Activated effector memory CD4-positive, alpha-beta T cell treated with anti-CD3 and anti-CD28 coated beads, Interleukin-2, amount 50 U/mL, for 16 hours (primary cell): ENCODE measurements at places on chromosomes 6 and 20.

- DNase-seq: peak; percentile 64
These were observed 21.6 kb downstream of the MOCS3 start for GRCh38 chr20:50980071-50980681.

DNA sequence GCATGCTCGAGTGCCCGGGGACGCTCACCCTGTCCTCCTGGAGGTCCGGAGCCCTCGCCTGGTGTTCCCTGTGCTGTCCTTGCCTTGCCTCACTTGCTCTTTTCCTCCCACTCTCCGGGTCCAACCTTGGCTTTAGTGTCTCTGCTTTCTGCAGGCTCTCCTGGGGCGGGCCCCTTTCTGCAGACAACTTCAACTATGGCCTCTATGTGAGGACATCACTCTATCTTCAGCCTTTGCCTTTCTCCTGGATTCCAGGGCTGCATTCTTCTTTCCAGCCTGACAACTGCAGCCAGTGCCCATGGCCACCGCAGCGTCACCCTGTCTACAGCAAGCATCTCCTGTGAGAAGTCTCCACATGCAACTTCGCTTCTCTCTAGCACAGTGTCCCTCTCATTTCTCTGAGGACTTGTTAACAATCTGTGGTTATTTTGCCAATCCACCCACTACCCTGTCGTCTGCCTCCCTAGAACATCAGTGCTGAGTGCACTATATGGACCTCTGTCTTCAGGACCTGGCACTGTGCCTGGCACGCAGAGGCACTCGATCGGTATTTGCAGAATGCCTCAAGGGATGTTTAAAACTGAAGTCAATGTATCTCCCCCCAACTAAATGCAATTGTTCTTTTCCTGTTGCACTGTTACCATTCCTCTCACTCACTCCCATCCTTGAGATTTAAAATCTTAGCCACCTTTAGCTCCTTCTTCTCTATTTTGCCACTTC is 35.9 kb downstream of the FOXC1 start:
- no peak for DNase-seq

- peak; percentile 80 for DNase-seq
These were observed 1.4 kb downstream of the MAPK13 start for GRCh38 chr6:36131511-36132245.

DNA sequence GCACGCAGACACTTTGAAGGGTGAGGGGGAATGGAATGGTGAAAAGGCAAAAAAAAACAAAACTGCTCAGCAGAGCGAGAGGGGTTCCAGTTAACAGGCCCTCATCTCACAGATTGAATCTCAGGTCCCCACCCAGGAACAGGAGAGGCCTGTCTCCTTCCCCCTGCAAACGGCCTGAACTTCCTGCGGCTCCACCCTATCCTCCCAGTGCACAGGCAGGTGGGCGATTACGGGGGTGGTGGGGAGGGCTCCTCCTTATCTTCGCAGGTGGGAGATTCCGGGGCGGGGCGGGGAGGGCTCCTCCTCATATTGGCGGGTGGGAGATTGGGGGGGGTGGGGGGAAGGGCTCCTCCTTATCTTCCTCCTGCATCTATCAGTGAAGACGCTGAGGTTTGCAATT is 129.0 kb downstream of the SOX4 start:
- DNase-seq: no peak

DNA sequence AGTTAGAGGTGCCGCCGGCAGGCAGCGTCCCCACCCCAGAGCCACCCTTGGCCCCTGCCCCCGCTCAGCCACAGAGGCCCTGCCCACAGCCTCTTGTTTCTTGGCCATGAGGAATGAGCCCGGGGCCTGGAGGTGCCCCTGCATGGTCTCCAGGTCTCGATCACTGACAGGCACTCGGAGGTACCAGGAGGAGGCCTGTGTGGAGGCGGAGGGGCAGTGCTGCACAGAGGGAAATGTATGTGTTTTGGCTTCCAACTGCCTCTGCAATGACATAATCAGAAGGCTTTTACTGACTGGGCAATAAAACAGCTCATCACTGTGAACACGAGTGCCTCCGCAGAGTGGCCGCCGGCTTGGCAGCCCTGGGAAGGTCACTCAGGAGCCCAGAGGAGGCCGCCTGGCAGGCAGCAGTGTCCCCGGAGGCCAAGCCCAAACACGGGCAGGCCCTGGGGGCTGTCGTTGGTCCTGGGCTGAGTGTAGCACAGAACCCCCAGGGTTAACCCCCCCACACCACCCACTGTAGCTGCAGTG is 61.1 kb upstream of the GATA5 start:
- DNase-seq: no peak

- DNase-seq: no peak
These were observed 5.3 kb upstream of the PCK1 start for GRCh38 chr20:57555457-57556184.

DNA sequence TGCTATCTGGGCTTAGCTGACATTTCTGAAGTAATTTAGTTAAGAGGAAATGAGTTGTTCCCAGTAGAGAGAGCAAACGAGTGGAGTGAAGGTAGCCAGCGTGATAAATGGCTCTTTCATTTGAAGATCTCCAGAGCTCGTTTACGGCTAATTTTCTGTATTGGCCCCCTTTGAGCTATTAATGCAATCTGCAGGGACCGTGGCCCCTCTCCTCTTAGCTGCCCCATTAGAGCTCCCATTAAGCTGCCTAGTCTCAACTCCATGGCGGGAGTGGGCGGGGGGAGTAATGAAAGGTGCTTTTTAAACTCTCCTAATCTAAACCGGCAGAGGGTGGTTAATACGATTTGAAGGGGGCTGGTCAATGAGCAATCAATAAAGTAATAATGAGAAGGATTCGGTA is 12.5 kb downstream of the TFAP2B start:
- DNase-seq: no peak

GRCh38 chr6:142820338-142821051 is 124.5 kb downstream of the HIVEP2 start:
- DNase-seq: no peak

DNA sequence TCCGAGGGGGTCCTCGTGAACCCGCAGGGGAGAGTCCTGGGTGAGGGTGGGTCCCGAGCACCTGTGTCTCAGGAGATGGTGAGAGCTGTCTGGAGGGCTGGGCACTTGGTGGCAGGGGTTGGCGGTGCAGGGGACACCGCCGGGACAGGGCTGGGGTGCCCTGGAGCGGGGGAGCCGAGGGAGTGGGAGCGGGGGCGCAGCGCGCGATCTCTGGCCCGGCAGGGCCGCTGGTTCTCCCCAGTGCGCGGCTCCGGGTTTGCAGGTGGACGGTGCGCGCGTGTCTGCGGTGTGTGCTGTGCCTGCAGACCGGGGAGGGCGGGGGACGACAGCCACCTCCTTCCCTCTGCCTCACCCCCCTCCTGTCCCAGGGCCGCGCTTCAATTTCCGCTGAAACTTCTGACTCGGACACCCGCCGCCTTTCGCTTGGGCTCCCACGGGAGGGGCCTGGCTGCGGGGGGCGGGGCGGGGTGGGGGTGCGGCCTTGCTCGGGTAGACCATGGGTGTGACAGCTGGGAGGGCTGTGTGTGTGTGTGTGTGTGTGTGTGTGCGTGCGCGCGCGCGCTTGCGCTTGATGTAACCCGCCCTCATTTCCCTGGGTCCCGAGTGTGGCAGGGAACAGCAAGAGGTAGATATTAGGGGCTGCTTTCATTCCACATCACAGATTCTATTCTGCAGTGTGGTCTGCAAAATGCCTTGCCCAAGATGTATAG is 1.2 kb downstream of the TRIB3 start:
- DNase-seq: peak; percentile 89

DNA sequence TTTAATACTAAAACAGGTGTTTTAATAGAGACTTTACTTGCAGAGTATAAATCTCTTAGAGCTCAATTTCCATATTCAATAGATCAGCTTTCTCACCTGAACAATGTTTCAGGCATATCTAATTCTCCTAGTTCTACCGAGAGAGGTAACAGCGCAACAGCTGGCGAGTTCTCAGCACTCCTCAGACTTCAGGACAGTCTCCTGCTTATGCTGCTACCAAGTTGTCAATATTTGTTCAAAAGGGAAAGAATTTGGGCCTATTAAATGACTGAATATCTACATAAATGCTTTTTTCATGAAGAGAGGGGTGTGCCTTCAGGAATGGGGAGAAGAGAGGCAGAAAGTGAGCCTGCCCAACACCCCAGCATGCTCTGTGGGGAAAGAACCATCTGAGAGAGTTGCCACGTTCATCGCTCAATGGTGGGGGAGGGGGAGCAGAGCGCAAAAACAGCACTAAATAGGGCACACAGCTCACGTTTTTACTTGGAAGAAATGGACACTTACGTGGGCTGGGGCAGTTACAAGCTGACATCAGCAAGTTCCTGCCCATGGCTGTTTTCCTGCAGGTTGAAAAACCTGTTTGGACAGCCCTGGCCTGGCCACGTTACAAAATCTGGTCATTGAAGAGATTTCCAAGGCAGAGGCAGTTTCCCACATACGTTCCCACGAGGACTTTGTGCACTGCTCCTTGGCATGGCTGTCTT is 38.0 kb downstream of the EZR start:
- DNase-seq: peak; percentile 38

DNA sequence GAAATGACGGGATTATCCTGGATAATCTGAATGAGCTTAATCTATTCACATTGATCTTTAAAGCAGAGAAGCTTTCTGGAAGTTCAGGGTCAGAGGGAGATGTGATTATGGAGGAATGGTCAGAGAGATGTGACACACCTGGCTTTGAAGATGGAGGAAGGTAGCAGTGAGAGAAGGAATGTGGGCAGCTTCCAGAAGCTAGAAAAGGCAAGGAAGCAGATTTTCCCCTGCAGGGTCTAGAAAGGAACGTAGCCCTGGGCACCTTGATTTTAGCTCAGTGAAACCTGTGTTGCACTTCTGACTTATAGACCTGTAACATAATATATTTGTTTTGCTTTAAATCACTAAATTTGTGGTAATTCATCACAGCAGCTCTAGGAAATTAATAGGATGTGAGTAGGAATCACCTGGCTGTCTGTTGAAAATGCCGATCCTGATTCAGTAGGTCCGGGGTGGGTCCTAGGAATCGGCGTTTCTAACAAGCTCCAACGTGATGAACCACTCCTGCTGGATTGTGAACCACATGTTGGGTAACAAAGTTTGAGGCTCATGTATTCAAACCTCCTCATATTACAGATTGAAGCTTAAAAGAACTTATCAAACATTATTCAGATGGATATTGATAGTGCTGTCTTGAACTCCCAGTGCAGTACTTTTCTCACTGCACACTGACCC is 157.0 kb downstream of the GJA1 start:
- DNase-seq: no peak

- no peak for DNase-seq
These were observed 80.8 kb downstream of the MKKS start for GRCh38 chr20:10352934-10353824.

- DNase-seq: no peak
These were observed 64.6 kb downstream of the SYNE1 start for GRCh38 chr6:152572338-152573088.

GRCh38 chr6:63352069-63352543 is 32.3 kb upstream of the LGSN start:
- DNase-seq: no peak

GRCh38 chr6:144639654-144640053 is 354.5 kb downstream of the UTRN start:
- DNase-seq: no peak

- no peak for DNase-seq
These were observed 1.8 kb downstream of the PROCR start for GRCh38 chr20:35173576-35174192.

- DNase-seq: no peak
These were observed 52.2 kb upstream of the CCDC167 start for GRCh38 chr6:37551867-37552266.

DNA sequence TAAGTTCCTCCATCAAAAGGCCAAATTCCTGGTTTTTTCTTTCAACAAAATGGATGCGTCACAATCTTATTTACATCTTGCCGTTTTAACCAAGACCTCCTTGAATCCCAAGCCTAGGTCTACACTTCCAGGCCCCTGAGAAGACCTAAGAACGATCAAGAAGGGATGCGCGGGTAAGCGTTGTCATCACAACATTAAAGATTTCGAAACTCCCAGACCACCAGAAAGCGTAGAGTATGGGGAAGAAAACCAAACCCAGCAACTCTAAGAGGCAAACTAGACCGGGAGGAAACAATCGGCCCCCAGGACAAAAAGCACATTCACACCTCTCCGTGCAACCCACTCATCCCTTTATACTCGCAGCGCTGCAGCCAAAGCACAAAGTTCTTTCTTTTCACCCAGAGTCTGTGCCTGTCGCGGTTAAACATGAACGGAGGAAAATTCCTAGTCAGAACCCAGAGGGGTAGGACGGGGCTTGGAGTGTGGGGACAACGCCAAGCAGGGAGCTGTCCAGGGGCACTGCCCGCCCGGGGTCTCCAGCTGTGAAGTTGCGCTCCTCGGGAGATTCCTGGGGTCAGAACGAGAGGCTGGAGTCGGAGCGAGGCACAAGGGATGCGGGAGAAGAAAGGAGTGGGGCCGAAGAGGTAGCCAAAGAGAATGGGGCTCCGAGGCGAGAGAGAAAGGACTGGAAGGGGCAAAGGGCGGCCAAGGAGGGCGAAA is 725 bp downstream of the OSER1 start:
- peak; percentile 69 for DNase-seq

DNA sequence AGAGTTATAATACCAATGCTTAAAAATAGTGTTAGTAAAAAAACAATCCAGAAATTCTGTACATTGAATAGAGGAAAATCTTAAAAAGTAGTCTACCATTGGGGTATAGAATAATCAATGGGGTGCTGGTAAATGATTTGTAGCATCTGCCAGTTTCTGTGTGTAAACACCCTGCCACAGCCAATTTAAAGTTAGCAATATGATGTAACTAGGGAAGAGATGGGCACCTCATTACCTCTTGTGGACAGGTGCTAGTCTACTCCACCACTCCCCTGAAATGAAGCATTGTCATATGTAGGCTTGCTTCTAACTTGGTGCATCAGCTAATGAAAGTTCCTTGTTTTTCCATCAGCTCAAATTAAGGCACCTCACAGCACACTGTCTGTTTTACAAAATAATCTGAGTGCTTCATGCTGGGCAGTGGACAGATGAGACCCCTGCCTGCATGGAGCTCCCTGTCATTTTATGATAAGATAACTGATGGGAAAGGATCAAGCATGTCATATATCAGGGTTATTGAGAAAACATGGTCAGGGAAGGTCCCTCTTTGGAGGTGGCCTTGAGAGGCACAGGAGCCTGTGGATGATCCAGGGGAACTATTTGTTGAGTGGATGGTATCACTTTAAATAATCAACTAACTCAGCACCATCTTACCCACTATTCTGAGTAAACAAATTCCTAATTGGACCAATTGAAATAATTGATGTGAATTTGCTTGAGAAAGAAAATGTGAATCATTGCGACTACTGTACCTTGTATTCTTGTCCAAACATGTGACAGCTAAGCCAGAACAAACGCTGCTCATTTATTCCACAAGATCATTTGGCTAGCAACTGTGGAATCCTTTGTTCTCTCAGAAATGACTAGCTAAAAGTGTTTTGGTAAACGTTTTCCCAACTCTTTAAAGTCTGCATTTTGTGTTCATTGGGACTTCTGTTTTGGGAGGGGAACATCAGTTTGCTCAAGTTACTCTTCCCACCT is 45.9 kb upstream of the CSE1L start:
- no peak for DNase-seq

DNA sequence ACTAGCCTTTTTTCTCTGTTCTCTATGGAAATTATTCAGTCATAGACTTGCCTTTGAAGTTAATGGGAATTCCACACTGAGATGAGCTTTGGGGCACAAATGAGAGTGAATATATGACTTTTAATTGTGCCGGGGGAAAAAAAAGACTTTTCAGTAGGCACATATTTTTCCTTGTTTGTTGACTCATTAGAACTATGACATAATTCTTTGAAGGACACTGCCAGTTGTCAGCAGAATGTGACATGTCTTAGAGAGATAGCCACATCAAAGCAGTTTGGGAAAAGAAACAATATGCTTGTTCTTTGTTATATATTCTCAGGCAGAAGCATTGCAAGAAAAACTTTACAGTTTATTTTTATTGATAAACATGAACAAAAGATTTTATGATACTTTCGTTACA is 138.3 kb downstream of the COL9A1 start:
- no peak for DNase-seq
